ENCODE measurements at places on chromosomes 13 and 19. TPM values are rescaled to one million over a fixed set of nuclear protein-coding genes. Genes with fewer than 3 reads are reported as not detected.

GRCh38 chr19:32172566-32173160 is 172.7 kb upstream of the ZNF507 start:
- DNase-seq: no peak

GRCh38 chr13:27137759-27138158 is 33.9 kb downstream of the USP12 start:
- DNase-seq: no peak

DNA sequence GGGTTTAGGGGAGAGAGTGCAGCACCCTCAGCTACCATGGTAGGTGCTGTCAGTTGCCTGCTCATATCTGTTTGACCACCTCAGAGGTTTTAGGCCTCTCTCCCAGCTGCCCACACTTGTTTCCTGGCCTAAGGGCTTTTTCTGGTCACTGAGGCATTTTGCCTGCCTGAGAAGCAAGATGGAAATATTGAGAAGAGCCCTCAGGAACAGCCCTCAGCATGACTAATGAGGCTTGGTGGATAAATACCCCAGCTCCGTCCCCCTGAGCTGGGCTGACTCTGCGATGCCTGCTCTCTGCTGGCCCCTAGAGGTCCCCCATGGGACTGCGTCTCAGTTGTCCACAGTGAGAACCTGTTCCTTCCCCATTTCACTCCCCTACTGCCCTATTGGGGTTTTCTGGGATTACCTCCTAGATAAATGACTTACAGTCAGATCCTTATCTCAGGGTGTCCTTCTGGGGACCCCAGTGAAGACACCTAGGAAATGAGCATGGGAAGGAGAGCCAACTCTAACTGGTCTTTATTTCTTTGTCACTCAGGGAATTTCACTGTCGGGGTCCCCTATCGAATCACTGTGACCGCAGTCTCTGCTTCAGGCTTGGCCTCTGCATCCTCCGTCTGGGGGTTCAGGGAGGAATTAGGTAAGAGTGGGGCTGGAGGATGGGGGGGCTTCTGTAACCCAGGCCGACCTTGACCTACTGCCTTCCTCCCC is 13.3 kb downstream of the PALM3 start:
- DNase-seq: peak; percentile 67

DNA sequence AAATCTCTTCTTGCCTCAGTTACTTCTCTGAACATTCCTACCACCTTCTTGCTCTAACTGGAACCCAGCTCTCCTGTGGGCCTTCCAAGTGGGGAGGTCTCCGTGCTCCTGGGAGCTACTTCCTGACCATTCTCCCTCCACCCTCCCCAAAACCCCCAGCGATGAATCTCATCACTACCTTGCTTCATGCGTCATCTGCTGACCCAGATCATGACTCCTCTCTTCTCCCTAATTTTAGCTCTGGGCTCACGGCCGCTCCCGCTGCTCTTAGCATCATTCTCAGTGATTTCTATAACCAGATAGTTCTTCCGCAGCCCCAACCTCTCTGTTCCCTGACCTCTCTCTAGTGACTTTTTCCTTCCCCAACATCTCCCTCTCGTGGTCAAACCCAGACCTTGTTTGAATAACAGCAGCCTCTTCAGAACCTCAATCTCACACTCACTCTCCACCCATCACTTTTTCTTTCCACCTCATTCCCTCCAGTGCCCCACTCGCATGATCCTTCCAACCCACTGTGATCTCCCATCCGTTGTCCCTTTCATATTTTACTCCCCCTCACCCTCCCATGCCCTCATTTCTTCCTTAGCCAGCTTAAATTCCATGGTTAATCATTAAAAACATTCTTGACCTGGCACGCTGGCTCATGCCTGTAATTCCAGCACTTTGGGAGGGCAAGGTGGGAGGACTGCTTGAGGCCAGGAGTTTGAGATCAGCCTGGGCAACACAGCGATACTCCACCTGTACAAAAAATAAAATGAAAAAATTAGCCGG is 21.8 kb downstream of the MRPS12 start:
- DNase-seq: no peak

DNA sequence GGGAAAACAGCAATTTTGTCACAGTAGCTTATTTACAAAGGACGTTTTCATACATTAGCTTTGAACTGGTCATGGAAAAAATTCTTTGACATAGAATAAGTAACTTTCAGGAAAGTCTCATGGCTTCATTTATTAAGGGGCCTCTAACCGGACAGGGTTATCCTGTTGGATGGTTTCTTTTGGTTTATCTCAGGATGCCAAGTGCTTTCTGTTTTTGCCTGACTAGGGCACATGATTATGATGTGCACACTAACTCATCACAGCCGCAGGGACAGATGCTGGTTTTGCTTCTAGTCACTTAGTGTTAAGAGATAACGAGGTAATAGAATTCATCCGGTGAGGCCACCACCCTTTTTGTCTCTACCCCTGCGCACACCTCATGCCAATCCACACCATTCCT is 53.0 kb downstream of the TGDS start:
- no peak for DNase-seq

DNA sequence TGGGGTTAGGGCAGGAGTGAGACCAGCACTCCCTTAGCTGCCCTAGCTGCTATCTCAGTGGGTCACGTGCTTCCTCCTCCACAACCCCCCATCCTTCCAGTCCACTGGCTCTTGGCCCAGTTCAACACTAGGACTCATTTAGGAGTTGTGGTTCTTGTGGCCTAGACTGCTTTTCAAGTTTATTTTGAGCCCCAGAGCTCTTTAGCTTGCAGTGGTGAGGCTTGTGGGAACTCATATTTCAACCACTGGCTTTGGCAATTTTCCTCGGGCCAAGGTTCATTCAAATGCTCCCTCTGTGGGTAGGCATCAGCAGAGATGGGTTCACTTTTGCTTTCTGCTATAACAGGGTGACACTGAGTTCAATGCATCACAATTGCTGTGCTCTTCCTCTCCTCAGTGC is 436.2 kb upstream of the SLITRK5 start:
- no peak for DNase-seq

DNA sequence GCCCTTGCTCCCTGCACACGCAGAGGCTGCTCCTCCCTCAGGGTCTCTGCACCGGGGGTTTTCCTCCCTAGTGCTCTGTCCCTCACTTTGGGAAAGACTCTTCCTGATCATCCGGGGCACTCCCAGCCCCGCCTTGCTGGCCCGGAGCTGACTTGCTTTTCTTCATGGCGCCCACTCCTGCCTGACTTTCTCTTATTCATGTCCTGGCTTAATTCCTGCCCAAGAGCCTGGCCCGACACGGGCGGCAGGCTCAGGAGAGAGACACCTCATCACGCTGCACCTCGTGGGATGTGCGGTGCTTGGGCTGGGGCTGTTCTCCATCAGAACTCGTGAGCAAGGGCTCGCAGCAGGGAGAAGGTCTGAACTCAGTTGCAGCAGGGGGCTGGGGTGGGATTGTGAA is 11.8 kb upstream of the PLA2G4C start:
- no peak for DNase-seq

GRCh38 chr13:92312823-92313222 is 913.8 kb upstream of the GPC6 start:
- no peak for DNase-seq

DNA sequence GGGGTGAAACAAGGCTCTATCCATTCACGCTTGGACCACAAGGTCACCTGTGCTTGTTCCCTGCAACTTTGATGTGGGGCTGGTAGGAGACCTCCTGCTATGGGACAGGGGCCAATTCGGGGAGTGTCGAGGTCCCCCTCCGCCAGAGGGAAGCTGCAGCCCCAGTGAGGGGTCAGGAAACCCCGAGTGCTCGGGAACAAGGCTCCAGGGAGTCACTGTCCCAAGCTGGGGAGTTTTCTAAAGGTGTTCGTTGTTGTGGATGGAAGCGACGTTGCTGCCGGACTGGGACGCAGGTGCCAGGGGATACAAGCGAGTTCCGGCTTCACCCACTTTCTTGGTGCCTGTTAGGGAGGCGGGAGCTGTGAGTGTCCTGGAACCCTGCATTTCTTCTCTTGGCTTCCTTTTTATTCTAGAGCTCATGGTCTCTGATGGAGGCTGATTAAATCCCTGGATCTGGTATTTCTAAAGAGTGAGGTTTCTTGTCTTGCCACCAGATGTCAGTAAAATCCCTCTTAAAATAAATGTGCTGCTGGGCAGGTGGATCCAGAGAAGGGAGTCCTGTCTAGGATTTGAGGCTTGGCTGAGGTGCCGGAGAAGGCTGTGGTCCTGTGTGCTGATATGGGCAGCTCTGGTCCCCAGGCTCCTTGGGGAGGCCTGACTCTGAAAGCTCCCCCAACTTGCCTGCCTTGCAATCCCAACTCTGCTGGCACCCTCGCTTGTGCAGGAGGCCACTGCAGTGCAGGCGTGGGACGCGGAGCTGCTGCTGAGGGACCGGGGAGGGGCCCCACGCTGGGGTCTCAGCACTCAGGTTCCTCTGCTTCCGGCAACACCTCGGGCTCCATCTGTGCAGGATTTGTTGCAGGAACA is 153.9 kb downstream of the TEX29 start:
- no peak for DNase-seq

DNA sequence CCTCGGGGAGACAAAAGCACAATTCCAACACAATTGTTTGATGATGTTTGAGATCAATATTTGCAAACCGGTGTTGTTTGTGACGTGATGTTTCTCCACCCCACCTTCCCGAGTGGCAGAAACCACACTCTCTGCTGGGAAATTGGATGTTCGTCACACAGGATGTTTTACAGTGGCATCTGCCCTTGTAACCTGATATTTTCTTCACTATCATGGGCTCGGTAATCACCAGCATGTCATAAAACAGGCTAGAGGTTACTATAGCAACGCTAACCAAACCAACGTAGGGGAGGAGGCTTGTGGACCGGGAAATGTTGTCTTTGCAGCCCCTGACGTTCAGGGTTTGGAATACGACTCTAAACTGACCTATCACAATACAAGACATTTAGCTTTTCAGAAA is 454.5 kb downstream of the IRS2 start:
- no peak for DNase-seq

GRCh38 chr13:101218484-101218883 is 197.8 kb downstream of the NALCN start:
- DNase-seq: no peak

DNA sequence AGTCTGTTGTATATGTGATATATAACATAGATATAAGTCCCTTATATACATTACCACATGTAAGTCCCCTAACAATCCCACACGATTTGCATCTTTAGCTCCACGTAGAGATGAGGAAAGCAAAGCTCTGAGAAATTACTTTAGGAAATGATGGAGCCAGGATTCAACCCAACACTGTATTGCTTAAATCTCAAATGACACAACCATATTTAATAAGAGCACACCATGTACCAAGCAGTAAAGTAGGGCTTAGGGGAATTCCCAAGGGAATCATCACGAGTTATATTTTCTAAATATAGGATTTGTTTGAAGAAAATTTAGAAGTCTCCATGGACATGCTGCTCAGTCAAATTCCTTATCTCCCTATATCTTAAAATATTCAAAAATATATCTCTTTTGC is 61.3 kb upstream of the POMP start:
- DNase-seq: no peak

- no peak for DNase-seq
These were observed 5.0 kb downstream of the PTPRS start for GRCh38 chr19:5335593-5335992.

GRCh38 chr13:70189981-70190380 is 81.7 kb upstream of the KLHL1 start:
- DNase-seq: no peak

DNA sequence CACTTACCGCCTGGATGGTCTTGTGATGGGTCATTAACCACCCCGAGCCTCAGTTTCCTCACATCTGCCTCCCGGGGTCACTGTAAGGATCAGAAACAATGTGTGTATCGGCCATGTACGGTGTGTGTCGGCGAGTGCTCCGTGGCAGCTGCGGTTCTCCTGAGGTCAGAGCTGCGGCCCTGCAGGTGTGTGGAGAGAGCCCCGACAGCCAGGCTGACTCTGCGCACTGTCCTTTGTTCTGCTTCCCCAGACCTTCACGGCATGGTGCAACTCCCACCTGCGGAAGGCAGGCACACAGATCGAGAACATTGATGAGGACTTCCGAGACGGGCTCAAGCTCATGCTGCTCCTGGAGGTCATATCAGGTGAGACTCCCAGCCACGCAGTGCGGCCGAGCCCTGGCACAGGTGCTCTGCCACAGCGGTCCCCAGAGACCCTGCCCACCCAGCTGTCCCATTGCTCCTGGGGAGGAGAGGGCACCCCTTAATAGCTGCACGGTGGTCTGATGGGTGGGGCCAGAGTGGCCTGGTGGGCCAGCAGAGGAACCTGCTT is 43.8 kb downstream of the CAPN12 start:
- DNase-seq: no peak

GRCh38 chr13:72920097-72920496 is 138.2 kb downstream of the PIBF1 start:
- no peak for DNase-seq

DNA sequence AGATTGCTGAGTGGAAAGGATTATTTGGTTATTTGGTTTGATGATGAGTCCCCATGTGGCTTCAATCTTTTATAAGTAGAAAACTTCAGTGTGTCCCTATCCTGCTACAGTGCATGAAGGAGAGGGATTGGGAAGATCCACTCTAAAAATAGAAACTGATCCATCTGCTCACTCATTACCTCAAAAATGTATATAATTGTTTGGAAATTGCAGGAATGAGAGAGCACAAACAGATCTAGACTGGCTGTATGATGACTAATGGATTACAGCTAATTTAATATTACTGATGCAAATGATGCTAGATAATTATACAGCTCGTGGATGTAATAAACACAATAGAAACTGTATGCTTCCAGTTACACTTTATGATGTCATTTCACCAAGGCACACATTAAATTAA is 625.3 kb upstream of the PRR20A start:
- DNase-seq: no peak

DNA sequence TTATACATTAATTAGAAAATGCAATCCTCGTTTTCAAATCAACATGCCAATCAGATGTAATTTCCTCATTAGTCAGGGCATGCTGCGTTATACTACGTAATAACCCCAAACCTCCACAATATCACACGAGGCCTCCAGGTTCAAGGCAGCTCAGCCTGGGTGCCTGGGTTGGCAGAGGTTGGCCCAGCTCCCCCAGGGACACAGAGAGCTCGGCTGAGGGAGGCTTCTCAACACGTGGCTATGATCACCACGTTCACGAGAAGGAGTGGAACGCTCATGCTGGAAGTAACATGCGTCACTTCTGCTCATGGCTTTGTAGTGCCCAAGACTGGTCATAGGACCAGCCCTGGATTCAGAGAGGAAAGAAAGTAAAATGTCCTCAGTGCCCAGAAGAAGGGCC is 144.9 kb upstream of the SOX1 start:
- no peak for DNase-seq

GRCh38 chr13:50187352-50188029 is 172.2 kb downstream of the KCNRG start:
- DNase-seq: no peak

- no peak for DNase-seq
These were observed 8.1 kb upstream of the SYDE1 start for GRCh38 chr19:15099017-15099582.

GRCh38 chr13:98769736-98770135 is 17.3 kb upstream of the SLC15A1 start:
- DNase-seq: no peak

- DNase-seq: no peak
These were observed 82.7 kb downstream of the SLC10A2 start for GRCh38 chr13:102983496-102983895.

The POLR1D gene
- 84.7 TPM for total RNA-seq

The RUVBL2 gene
- 29.9 TPM for total RNA-seq

The ANKRD24 gene
- total RNA-seq: 1.3 TPM

The CELF5 gene
- total RNA-seq: 0.18 TPM

The HCN2 gene
- 0.27 TPM for total RNA-seq

The CRB3 gene
- total RNA-seq: not detected

The FZR1 gene
- 46.1 TPM for total RNA-seq

The ZNF69 gene
- total RNA-seq: 7.4 TPM

The NPHS1 gene
- not detected for total RNA-seq

The LRRC8E gene
- total RNA-seq: 0.09 TPM

The IGFL2 gene
- 0.85 TPM for total RNA-seq

The RDH8 gene
- not detected for total RNA-seq
